ENCODE measurements at places on chromosomes 11 and 22.

DNA sequence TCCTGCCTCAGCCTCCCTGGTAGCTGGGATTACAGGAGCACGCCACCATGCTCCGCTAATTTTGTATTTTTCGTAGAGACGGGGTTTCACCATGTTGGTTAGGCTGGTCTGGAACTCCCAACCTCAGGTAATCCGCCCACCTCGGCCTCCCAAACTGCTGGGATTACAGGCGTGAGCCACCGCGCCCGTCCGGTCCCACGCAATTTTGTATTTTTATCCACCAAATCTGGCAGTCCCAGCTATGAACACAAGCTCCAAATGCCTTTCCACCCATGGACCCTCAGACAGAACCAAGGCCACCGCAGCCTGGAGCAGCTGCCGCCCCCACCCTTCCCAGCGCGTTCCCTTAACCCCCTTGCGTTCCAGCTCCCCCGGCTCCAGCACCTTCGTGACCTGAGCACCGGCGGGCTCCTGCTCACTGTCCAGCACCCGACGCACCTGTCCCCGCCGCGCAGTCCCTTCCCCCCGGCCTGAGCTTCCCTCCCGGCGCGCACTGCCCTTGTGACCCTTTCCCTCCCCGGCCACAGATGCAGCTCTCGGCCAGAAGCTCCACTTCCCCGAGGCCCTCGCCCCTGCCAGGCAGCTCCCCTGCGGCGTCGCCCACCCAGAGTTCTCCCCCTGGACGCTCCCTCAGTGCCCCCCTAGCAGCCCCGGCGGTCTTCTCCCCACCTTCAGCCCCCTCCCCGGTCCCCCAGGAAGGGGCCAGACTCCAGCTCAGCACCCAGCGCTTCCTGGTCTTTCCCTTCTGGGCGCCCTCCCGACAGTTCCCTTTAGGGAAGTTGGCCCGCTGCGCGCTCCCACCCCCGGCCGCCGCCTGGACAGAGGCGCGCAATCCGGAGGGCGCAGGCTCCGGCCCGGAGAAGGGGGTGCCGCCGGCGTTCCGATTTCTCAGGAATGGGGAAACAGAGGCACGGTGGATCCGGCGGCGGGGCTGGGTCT lies 5.6 kb upstream of the ZBED4 start:
- no peak for DNase-seq

- DNase-seq: peak; percentile 67
Measured at GRCh38 chr11:58577555-58578135, 1.2 kb upstream of the ZFP91 start.

DNA sequence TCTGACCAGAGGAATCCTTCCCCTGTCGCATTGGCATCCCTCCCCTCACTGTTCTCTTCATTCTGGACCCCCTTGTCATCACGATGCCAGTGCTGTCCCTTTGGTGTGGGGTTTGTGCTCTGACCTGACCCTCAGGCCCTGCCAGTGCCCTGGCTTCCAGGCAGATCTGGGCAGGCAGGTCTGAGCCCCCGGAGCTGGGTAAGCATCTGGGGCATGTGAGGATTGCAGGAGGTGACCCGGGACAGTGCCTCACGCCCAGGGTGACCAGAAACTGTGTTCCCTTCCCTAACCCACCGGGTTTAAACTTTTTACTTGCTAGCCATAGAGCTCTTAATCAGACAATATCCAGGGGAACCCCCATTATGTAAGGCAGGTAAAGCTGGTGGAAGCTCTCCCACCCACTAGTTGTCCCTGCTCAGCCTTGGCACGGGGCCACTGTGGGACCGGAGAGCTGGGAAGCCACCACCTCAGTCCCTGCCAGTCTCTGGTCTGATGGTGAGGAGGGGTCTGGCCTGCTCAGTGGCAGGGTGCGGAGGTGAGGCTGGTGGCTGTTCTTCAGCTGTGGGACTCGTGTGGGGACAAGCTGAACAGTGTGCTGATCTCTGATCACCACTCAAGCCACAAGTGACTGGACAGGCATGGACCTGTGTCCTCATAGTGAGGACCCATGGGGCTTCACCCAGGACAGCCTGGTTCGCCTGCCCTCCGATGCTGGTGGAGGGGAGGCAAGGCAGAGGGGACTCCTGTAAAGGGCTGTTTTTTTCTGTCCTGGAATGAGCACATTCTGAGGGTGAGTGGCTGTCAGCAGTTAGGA lies 38.0 kb downstream of the BCR start:
- no peak for DNase-seq

DNA sequence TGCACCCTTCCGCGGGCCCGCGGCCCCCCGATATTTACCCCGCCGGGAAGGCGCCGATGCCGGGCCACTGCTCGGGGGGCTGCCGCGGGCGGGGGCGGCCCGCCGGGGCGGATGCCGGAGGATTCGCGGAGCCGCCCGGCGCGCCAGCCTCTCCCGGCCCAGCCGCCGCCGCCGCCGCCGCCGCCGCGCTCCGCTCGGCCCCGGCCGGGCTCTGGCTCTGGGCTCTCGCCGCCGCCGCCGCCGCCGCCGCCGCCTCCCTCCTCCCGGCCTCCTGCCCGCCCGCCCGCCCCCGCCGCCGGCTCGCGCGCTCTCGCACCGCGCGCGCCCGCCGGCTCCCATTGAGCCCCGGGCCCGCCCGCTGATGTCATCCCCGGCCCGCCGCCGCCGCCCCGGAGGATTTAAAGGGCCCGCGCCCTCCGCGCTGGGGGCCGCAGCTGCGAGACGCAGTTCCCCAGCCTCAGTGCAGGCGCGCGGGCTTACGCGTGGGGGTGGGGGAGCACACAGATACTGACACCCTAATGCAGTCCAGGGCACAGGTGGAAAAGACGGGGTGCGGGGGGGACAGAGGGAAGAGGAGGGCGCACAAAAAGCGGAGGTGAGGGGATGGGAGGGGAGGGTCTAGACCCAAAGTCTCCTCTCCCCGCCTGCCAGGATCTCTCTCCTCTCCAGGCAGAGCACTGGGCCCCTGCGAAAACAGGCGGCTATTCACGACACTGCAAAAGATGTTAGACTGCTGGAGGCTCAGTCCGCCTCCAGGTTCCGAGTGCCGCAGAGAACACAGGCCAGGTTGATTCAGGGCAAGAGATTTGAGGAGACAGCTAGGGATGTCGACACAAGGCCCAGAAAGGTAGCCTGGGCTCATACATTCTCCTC lies at the start of gene CSNK1E:
Gene CSNK1E, minus strand, starts transcription at position 312 of the 873 bp plus-strand sequence. CDS start 3,276 bp downstream, outside the sequence.
- DNase-seq: peak; percentile 67

DNA sequence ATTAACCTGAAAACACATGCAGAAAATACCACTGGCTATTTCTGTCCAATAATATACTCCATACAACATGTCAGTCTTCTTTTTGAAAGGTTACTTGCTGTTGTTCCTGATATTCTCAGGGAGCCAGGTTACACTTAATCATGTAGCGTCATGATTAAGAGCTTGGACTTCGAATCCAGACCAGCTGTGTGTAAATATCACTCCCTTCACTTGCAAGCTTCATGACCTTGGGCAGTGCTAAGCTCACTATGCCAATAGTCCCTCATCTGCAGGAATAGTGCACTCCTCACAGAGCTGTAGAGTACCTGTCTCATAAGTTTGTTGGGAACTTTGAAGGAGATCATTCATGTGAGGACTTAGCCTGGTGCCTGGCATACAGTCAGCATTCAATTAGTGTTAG lies 1.9 kb downstream of the HTR3B start:
- DNase-seq: no peak

DNA sequence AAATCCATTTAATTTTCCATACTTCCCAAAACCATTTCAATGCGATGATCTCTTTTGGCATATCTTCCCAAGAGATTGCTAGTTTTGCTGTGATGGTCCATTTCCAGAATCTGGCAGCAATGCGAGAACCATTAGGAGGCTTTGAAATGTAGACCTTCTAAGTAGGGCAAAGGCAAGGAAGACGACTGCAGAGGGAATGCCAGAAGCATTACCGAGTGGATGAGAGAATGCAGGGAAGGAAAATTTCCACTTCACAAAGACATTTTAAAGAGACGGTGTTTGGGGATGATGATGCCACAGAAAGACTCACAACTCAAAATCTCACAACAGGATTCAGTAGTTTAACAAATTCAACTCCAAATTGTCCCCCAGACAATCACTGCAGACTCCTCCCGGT lies 471 bp upstream of the CEP126 start:
- DNase-seq: no peak

- no peak for DNase-seq
Measured at GRCh38 chr11:110986016-110986415, 259.5 kb upstream of the POU2AF2 start.

GRCh38 chr11:76266286-76267100 lies 60.2 kb upstream of the WNT11 start:
- DNase-seq: no peak

DNA sequence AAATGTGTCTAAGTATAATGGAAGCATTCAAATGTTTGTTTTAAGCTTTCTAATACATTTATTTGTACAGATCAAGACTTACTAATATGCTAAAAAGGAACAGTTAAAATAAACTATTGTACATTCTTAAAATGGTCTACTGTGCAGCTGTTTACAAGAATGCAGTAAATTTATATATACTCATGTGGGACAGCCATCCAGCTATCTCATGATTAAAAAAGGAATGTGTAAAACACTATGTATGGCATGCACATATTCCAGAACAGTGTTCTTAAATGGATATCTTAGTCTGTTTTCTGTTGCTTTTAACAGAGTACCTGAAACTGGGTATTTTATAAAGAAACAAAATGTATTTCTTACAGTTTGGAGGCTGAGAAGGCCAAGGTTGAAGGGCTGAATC lies 30.2 kb upstream of the CSTF3 start:
- DNase-seq: no peak

DNA sequence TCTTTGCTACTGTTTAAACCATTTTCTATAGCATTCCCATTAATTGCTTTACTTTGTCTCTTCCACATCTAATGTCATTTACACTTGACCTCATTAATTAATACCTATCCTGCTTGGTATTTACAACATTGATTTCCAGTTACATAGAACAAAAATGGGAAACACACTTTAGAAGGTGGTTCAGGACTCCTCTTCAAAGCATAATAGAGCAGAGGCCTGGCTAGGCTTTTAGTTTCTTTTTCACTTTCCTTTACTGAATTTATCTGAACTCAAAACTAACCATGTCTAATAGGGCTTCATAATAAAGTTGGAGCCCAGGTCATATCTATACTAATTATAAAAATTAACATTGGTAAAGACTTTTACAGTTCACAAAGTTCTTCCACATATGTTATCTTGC lies 648.0 kb upstream of the KIRREL3 start:
- no peak for DNase-seq

GRCh38 chr11:118938491-118939403 lies 13.0 kb upstream of the BCL9L start:
- no peak for DNase-seq

DNA sequence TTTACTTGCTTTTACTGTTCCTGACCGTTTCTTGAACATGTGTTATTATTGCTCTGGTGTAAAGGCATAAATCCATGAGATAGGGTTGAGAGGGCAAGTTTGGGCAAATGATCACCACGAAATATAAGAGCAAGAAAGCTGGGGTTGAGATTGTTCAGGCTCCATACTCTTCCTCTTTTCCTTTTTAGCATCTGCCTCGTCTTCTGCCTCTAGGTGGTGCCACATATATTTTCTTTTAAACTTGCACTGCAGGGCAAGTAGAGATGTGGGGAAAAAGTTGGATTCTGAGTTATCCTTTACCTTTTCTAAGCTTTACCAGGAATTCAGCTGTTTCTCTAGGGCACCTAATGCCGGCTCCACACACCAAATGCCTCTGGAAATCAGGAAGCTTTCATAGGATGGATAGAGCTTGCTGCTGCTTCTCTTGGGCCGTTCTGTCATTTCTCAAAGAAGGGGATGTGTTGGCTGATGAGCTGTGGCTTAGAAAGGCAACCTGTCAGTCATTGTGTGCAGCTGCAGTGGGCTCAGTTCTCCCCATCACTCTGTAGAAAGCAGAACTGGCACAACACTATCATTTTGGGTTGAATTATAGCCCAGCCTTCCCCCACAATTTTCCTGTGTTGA lies 98.2 kb downstream of the LDLRAD3 start:
- no peak for DNase-seq

- no peak for DNase-seq
Measured at GRCh38 chr11:114262681-114263512, 33.3 kb upstream of the NNMT start.

GRCh38 chr11:119501777-119502405 lies 78.9 kb upstream of the THY1 start:
- DNase-seq: no peak

DNA sequence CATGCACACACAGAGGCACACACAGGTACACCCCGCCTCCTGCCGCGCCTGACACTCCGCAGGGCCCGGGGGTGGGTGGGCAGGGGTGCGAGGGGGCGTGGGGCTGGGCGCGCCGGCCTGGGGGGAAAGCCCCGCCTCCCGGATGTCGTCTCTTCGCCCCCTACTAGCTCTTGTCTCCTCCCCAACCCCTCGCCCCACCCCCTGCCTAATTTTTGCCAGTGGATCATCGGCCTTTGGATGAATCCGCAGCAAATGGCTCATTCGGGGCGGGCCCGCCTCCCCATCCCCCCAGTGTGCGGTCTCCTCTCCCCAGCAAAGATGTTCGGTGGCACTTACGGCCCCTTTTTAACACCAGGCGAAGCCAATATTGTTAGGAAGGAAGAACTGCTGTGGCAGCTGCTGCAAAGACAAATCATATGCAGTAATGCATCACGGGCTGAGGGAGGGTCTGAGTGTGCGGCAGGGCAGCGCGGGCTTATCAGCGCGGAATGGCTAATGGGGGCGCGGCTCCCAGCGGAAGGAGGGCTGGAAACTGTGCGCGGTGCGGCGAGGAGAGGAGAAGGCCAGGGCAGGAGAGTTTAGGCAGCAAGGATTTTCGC lies 13.4 kb upstream of the NECTIN1 start:
- DNase-seq: no peak

DNA sequence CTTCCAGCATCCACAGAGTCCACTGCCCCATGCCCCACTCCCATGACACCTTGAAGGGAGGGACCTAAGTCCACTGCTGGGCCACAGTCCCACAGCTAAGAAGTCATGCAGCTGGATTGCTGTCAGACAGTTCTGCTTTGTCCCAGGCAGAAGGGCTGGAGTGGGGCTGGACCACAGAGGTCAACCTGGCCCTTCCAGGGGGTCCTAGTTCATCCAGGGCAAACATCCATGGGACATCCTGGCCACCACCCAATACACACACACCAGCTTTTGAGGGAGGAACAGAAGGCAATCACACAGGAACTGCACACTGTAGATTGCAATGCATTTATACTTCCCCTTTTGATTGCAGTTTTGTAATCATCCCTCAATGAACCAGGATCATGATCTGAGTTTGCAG lies 11.3 kb upstream of the APOL4 start:
- no peak for DNase-seq

GRCh38 chr11:114047327-114047726 lies 12.2 kb upstream of the ZBTB16 start:
- DNase-seq: no peak

GRCh38 chr11:103842191-103842590 lies 194.2 kb upstream of the DDI1 start:
- no peak for DNase-seq
